M059J (cell line): ENCODE measurements at places on chromosomes 2 and 18. TPM values are rescaled to one million over a fixed set of nuclear protein-coding genes. Genes with fewer than 3 reads are reported as not detected.
A peak's percentile ranks its signal among the peaks of the same experiment; 100 is the strongest.

- no peak for DNase-seq
These were observed 138.7 kb upstream of the ZNF516 start for GRCh38 chr18:76633588-76634269.

DNA sequence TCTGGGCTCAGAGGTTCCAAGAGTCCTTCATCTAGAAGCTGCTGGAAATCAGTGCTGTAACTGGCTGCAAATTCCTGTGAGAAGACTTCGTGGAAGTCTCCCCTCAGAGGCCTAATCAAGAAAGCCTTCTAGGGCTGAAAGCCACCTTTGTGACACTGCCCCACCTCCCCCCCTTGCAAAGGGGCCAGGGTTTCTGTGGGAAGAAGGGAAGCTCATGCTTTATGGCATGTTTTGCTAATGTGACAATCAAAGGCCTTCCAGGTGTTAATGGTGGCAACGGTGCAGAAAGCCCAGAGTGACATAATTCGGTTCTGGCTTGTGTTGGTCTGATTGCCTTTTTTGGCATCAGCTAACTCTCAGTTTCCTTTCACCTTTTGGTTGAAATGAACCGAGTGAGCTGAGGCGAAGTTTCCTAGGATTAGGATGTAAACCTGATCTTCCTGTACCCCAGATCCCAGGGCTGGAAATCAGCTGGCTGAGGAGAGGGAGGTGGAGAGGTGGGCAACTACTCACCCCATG lies 126.9 kb upstream of the TRIB2 start:
- DNase-seq, result no peak

- no peak for DNase-seq
These were observed 163.4 kb upstream of the RASGRP3 start for GRCh38 chr2:33313039-33313438.

Gene BOD1L2
- total RNA-seq, result not detected in 2 replicates

Gene SLC35F6
- total RNA-seq, result 35.3 and 35.6 TPM in 2 replicates

- DNase-seq, result no peak
These were observed 145.1 kb downstream of the TDRD15 start for GRCh38 chr2:21268878-21269224.

Gene GPD2
- total RNA-seq, result 45.8 and 82.4 TPM in 2 replicates

DNA sequence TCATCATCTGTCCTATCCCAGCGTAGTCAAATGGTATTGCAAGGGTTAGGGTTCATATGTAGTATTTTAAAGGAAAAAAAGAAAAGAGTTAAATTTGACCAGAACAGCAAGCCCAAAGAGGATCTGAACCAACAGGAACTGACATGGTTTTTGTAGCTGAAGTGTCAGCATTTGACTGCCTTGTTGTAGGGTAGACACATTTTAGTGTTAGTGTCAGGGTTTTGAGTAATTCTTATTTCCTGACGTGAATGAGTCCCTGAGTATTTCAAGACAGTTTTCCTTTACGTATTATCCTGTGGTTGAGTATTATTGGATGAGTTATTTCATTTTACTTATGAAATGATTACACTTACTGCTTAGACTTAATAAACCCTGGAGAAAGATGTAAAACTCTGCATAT lies 173.3 kb upstream of the ZEB2 start:
- DNase-seq, result no peak

Gene MOGAT1
- total RNA-seq, result not detected in 2 replicates

- no peak for DNase-seq
These were observed 65.8 kb upstream of the CREB1 start for GRCh38 chr2:207464007-207464406.

DNA sequence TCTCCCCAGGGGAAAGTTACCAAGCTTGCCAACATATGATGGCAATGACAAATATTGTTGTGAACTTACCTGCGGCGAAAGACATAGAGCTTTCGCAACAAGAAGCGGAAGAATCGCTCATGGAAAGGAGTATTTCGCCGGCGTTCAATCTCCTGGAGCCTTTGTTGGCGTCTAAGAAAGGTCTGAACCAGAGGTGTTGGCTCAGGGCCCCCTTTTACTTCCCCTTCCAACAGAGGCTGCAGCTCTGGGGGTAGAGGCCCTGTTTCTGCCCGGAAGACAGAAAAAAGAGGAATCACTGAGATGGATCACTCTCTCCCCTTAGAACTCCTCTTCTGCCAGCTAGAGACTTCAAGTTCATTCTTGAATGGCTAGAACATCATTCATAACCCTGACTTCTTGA lies 10.8 kb downstream of the GGCX start:
- DNase-seq, result no peak

GRCh38 chr2:75403991-75404428 lies 156.7 kb downstream of the EVA1A start:
- DNase-seq, result peak; percentile 55

GRCh38 chr2:1283871-1284270 lies 129.4 kb upstream of the TPO start:
- DNase-seq, result no peak

DNA sequence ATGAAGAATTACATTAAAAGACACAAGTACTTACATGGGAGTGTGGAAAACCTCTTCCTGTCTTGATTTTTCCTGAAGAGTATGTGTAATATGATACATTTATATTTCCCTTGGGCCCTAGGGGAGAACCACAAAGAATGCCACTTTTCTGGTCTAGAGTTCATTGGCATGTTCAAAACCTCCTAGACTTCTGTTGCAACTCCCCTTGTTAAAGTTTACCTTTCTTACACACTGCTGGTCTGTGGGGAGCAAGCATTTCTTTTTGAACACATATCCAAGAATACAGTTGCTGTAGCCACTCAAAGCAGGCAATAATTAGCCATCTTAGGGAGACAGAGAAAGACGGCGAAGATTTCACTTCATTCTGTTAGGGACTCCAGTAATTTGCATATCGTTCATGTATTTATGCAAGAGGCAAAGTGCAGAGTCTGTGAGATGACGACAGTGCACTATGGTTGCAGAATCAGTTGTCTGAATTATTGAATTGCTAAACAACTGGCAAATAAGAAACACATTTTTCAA lies 103.5 kb downstream of the NOL4 start:
- peak; percentile 26 for DNase-seq

DNA sequence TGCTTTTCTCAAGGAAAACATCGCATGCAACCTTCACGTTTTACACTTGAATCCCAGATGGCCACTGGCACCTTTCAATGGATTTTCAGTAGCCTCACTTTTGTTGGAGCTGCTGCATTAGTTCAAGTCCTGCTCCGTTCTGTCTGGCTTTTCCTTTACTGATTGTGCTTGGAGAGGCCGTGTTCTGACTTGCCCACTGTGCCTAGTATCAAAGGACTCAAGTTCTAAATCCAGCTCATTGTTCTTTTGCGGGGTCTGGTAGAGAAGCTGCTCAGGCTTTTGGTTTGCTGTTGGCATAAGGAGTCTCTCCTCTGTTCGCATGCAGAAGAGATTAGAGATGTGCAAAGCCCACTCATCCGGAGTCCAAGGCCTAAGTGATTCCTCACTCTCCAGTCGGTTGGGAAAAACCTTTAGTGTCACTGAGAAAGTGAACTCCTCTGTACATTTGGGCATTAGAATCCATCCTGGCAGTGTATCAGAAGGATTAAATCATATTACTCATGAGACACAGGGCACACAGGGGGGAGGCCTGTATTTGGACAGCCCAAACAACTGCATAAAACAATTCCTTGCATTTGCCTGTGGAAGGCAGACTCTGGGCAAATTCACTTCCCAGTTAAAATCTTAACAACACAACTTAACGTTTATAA lies 69.7 kb downstream of the NCK2 start:
- DNase-seq, result no peak

DNA sequence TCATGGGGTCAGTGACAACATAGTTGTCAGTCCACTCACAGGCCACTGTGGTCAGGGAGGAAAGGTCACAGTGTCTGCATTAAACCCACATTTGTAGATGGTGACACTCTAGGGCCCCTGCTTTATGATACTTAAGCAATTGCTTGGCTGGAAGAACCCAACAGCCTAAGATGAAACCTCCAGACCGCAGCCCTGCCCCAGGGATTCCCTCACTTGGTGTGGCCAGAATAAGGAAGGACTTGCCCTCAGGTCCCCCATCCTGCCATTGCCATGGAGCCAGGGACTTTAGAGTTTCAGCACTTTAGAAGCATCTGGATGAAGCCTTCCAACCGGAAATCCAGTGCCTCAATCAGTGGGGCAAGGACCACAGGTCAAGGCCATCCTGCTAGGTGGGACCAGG lies 63.9 kb upstream of the LAPTM4A start:
- DNase-seq, result no peak

- DNase-seq, result peak; percentile 33
These were observed 1490.2 kb upstream of the SLC39A10 start for GRCh38 chr2:194166818-194167217.

DNA sequence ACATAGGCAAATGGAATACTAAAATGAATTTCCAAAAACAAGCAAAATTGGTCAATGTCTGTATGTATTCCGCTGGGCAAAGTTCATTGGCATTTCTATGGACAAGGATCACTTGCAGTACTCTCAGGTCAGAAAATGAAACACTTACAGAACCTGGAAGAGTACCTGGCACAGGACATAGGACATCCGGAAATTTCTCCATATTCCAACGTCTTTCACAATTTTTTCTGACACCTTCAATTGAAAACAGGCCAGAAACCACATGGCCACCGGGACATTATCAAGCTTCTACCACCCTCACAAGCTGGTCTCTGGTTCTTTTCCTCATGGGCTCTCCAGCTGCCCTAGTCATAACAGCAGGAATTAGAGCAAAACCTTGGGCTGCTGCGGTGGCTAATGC lies 96.9 kb upstream of the MSH6 start:
- no peak for DNase-seq

DNA sequence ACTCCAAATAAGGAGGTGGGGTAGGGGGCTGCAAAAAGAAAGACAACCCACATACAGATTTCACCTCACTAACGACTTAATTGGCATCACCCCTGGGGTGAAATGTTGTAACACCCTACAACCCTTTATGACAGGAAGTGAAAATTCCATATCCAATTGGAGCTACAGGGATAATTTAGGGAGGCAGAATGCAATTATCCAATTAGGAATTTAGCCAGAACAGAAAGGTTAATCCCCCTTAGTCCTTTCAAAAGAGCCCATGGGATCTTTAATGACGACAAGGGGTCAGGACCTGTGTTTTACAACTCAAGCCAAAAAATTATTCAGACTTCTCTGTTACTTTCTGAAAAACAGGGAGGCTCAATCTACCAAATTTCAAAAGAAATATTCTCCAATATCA lies 1027.1 kb downstream of the TMEM182 start:
- DNase-seq, result no peak

DNA sequence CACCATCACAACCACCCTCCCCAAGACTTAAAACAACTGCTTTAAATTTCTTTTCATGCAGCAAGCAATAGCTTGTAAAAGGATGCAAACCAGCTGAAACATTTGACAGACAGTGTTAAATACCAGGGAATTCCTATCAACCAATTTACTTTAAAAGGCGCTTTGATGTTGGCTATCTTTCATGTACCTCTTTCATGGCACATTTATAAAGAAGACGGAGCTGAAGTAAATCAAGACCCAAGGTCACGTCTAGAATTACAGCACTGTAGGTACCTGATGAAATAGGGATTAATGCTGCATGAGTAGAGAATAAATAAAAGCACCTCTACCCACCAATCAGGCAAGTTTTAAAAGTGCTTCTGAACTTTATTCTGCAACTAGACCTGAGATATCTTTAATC lies 78.9 kb downstream of the SRBD1 start:
- DNase-seq, result no peak

Gene KCNIP3
- total RNA-seq, result 3.3 and 5.8 TPM in 2 replicates

GRCh38 chr18:65632236-65632635 lies 118.6 kb upstream of the CDH7 start:
- DNase-seq, result no peak

DNA sequence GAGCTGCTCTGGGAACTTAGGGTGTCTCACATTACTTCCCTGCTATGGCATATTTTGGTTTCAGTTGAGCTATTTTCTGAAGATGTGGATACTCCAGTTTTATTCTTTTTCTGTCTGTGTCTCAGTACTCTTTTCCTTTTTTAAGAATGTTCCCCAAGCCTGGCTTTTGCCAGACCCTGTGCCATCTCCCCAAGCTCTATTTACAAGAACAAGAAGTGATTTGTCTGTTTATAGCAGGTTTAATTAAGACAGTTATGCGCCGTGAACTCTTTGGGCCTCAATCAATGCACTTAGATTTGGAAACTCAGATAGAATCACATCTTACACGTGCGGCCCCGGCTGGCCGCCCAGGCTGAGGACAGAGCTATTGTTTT lies 8.9 kb upstream of the SATB2 start:
- DNase-seq, result no peak

Gene DSC1
- total RNA-seq, result not detected in 2 replicates

Gene GDF7
- total RNA-seq, result 0.05 TPM in 1 of 2 replicates, not detected in the other

DNA sequence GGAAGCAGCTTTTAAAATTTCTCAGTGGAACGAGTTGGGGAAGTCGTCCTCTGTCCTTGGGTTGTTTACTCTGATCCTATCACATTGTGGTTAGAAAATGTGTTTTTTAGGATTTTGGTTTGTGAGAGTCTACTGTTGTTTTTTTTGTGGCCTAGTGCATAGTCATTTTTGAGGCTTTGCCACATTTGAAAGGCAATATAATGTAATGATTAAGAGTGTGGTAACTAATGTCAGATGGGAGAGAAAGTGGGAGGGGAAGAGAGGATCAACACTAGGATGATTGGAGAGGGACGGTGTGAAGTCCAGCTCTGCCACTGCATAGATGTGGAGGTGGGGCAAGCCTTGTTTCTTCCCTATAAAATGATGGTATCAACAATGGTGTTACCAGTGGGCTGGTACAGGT lies 8.5 kb downstream of the SP140L start:
- DNase-seq, result peak; percentile 69

DNA sequence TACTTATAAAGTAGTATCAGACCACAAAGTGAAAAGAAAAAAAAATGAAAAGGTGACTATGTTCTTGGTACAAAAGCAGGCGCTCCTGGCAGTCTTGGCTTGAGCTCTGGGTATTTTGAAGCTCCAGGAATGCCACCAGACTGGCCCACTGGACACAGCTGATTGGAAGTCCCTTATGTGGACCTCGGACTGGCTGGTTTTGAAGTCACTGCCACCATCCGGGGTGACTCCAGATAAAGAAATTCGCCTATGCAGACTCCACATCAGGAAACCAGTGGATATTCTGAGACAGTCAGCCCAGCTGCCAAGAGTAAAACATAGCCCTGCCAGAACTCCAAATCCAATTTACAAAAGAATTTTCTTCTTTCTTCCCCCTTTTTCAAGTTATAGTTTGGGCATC lies 28.0 kb downstream of the ACKR3 start:
- no peak for DNase-seq

Gene REG1B
- not detected in 2 replicates for total RNA-seq

DNA sequence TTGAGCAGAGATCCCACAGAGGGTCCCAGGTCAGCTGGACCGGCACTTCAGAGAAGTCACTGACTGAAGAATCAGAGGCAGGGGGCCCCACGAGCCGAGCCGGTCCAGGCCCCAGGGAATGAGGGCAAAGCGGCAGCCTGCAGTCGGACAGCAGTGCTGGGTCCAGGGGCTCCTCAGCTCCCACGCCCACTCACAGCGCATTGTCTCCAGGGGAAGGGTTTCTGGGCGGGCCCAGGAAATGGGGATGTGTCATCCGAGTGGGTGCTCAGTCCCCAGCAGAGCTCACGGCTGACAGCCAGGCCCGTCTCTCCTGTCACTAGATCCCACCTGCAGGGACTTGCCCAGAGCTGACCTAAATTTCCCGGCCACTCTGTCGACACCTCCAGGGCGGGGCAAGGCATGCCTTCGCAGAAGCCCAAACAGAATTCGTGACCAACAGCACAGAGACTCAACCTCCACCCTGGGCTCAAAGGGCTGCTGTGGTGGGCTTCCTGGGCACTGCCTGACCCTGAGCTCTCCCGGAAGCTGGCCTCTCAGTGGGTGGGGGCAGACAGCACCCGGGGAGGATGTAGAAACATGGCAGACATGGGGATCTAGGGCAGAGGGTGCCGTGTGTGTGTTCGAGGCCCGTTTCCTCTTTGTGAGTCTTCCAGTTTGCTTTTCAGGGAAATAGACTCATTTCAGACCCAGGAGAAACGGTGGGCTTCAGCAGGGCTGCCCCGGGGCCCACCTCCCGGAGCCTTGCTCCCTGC lies 42.1 kb upstream of the TAF1B start:
- peak; percentile 69 for DNase-seq

Gene PKDCC
- total RNA-seq, result 4.1 and 5.4 TPM in 2 replicates
